ENCODE measurements at places on chromosomes 7 and 10. TPM values are rescaled to one million over a fixed set of nuclear protein-coding genes. Genes with fewer than 3 reads are reported as not detected.

Gene MKX
- not detected for total RNA-seq

Gene OR2A42
- not detected for total RNA-seq

Gene GRB10
- 8.4 TPM for total RNA-seq

Gene MPP7
- total RNA-seq: 30.4 TPM

Gene AGBL3
- 2.2 TPM for total RNA-seq

Gene AMPH
- total RNA-seq: not detected

Gene CHST3
- not detected for total RNA-seq

Gene ZNF786
- 3.5 TPM for total RNA-seq

Gene LIPM
- total RNA-seq: not detected

Gene PILRB
- total RNA-seq: 67.6 TPM

Gene MMD2
- total RNA-seq: not detected

Gene HPSE2
- total RNA-seq: not detected

Gene FAM241B
- total RNA-seq: 14.1 TPM

Gene RPEL1
- total RNA-seq: not detected

Gene EEPD1
- total RNA-seq: 4.6 TPM

Gene UPK3B
- total RNA-seq: 1.3 TPM

Gene POMZP3
- 33.7 TPM for total RNA-seq

Gene NACAD
- 0.14 TPM for total RNA-seq

Gene PLCE1
- 0.03 TPM for total RNA-seq

Gene ADAM12
- 1.5 TPM for total RNA-seq

Gene MMRN2
- total RNA-seq: 1.8 TPM

Gene ZNF25
- 5.4 TPM for total RNA-seq

Gene FBXO24
- 0.78 TPM for total RNA-seq

Gene SPDYE2
- 0.36 TPM for total RNA-seq

Gene AS3MT
- 0.67 TPM for total RNA-seq

Gene IGF2BP3
- total RNA-seq: not detected

Gene PKD2L1
- not detected for total RNA-seq

Gene IRF5
- 1.7 TPM for total RNA-seq

Gene ANKRD61
- total RNA-seq: not detected

Gene SGCE
- 0.31 TPM for total RNA-seq

Gene DDIT4
- total RNA-seq: 436 TPM

Gene UPK3BL2
- 115 TPM for total RNA-seq

Gene SAP25
- total RNA-seq: 53.4 TPM

Gene ADARB2
- total RNA-seq: not detected

Gene CLCN1
- total RNA-seq: not detected

Gene TPK1
- 17.1 TPM for total RNA-seq

Gene HMX3
- 0.34 TPM for total RNA-seq

Gene LAMB1
- not detected for total RNA-seq

Gene ASIC3
- total RNA-seq: 15.2 TPM

Gene NYAP1
- 0.75 TPM for total RNA-seq

Gene ZNF777
- total RNA-seq: 14.5 TPM

All from CD4-positive, alpha-beta T cell (primary cell).